ENCODE measurements at places on chromosomes 4 and X. TPM values are rescaled to one million over a fixed set of nuclear protein-coding genes. Genes with fewer than 3 reads are reported as not detected.

- no peaks in the 10 kb centered on the region for H3K36me3 ChIP-seq
- H3K27ac ChIP-seq = no peak overlapping the region
- no peaks in the 10 kb centered on the region for H3K27me3 ChIP-seq
- H3K4me3 ChIP-seq = no peak overlapping the region
Observed at GRCh38 chr4:36255577-36255976, 11.3 kb upstream of the ARAP2 start.

DNA sequence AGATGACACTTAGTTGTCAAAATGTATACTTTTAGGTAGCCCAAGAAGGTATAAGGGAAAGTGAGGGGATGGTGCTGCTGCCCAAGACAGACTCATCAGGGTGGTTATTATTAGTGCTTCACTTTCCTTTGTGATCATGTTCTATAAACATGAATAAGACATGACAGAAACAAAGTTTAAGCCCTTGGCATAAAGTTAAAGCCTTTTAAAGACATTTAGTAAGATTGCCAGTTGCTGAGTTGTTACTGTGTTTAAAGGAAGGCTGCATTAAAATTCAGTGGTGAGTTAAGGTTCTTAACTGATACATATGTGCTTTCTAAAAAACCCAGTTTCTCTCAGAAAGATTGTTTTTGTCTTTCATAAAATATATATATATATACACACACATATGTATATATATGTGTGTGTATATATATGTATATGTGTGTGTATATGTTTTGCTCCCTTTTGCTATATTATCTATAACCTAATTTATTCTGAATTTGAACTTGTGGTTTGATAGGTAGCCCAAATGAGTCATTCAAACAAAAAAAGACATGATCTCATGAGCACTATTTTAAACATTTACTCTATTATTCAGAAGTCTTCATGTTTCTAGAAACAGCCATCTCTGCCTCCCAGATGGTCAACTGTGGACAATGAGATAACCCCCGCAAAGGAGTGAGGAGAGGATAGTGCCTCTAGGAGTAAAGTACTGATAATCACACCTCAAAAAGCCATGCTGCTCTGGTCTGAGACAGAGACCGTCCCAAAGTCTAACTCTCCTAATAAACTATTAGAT is 98.1 kb upstream of the OTUD4 start:
- H3K4me1 ChIP-seq = no peaks in the 10 kb centered on the region
- H3K27ac ChIP-seq = no peak overlapping the region
- no peak overlapping the region for H3K4me3 ChIP-seq
- H3K27me3 ChIP-seq = no peaks in the 10 kb centered on the region

GRCh38 chr4:62015043-62015739 is 815.1 kb downstream of the ADGRL3 start:
- H3K27ac ChIP-seq = no peak overlapping the region
- no peaks in the 10 kb centered on the region for H3K27me3 ChIP-seq
- no peaks in the 10 kb centered on the region for H3K36me3 ChIP-seq

The HTRA3 gene
- 65.3 TPM for total RNA-seq

GRCh38 chr4:93834249-93835066 is 5.9 kb downstream of the ATOH1 start:
- no peak overlapping the region for H3K27ac ChIP-seq
- H3K27me3 ChIP-seq = no peaks in the 10 kb centered on the region
- H3K36me3 ChIP-seq = no peaks in the 10 kb centered on the region
- peaks cover 2% of the 10 kb centered on the region for H3K4me1 ChIP-seq
- DNase-seq = no peak
- no peak overlapping the region for H3K4me3 ChIP-seq

- H3K36me3 ChIP-seq = no peaks in the 10 kb centered on the region
- H3K4me3 ChIP-seq = no peak overlapping the region
- H3K4me1 ChIP-seq = no peaks in the 10 kb centered on the region
- no peak overlapping the region for H3K27ac ChIP-seq
Observed at GRCh38 chr4:66294638-66295037, 624.3 kb upstream of the EPHA5 start.

GRCh38 chrX:134416087-134416486 is 43.9 kb upstream of the HPRT1 start:
- H3K4me3 ChIP-seq = no peak overlapping the region
- H3K4me1 ChIP-seq = no peaks in the 10 kb centered on the region
- no peak for DNase-seq
- H3K27me3 ChIP-seq = no peaks in the 10 kb centered on the region
- H3K27ac ChIP-seq = no peak overlapping the region
- no peaks in the 10 kb centered on the region for H3K36me3 ChIP-seq

GRCh38 chr4:165877286-165877685 is 4.2 kb downstream of the TLL1 start:
- no peak overlapping the region for H3K27ac ChIP-seq
- no peak for DNase-seq
- no peak overlapping the region for H3K4me3 ChIP-seq

The FHDC1 gene
- 10.0 TPM for total RNA-seq

The BGN gene
- 36.8 TPM for total RNA-seq
